ENCODE measurements at places on chromosomes 5 and 9. TPM values are rescaled to one million over a fixed set of nuclear protein-coding genes. Genes with fewer than 3 reads are reported as not detected.

GPX3 gene
- total RNA-seq, result 3.0 TPM

- H3K27ac ChIP-seq, result peak overlapping the region; percentile 84
- peaks cover 59% of the 10 kb centered on the region for H3K4me1 ChIP-seq
- H3K36me3 ChIP-seq, result no peaks in the 10 kb centered on the region
- H3K27me3 ChIP-seq, result no peaks in the 10 kb centered on the region
- H3K4me3 ChIP-seq, result peak overlapping the region; percentile 94
Observed at GRCh38 chr9:131397100-131397790, 3.4 kb downstream of the PRRC2B start.

GRCh38 chr9:23431459-23431858 lies 394.6 kb downstream of the ELAVL2 start:
- no peak for DNase-seq
- H3K4me3 ChIP-seq, result no peak overlapping the region
- H3K36me3 ChIP-seq, result no peaks in the 10 kb centered on the region
- H3K27me3 ChIP-seq, result no peaks in the 10 kb centered on the region
- H3K27ac ChIP-seq, result no peak overlapping the region

DNA sequence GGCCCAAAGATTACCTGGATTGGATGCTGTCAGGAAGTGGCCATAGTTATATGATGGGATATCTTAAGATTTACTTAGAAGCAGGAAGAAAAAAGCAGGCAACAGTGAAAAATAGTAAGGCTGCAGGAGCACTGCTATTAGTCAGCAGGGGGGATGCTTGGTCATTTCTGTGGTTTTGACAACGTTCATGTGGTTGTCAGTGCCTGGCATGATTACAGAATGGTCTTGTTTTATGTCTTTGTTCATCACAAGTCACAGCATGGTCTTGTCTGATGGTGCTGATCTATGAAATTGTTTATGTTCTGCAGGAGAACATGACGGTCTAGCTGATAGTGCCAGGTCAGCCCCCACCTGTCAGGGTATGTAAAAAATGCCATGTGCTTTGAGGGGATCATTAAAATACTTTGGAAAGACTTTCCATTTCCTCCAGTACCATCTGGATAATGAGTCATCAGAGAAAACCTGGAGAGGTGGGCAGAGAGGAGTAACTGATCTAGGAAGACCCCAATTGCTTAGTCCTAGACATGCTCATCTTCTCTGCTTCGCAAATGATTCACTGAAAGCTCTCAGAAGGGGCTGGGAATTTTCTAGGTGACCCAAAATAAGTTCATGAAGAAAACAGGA lies 48.5 kb downstream of the PLGRKT start:
- peak; percentile 82 for DNase-seq
- H3K4me3 ChIP-seq, result no peak overlapping the region
- peaks cover 23% of the 10 kb centered on the region for H3K4me1 ChIP-seq
- H3K27me3 ChIP-seq, result no peaks in the 10 kb centered on the region
- H3K27ac ChIP-seq, result no peak overlapping the region

DNA sequence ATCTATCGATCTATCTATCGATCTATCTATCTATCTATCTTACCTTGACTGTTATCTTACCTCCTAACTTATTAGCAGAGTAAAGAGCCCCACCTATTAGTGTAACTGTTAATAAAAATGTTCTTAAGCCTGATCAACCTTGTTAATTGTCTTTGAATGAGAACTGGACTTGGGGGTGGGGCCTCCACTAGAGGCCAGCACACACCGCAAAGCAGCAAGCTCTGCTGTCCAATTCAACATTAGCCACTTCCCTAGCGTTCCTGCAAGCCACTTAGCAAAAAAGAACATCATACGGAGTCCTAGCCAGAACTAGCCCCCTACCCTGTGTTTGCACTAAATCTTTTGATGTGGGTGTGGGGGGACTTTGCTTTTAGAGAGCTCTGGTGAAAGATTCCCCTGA lies 515.8 kb downstream of the KDM4C start:
- H3K27ac ChIP-seq, result no peak overlapping the region
- H3K4me1 ChIP-seq, result no peaks in the 10 kb centered on the region
- no peak overlapping the region for H3K4me3 ChIP-seq
- peaks cover 41% of the 10 kb centered on the region for H3K27me3 ChIP-seq
- H3K36me3 ChIP-seq, result no peaks in the 10 kb centered on the region

- peaks cover 8% of the 10 kb centered on the region for H3K36me3 ChIP-seq
- peaks cover 25% of the 10 kb centered on the region for H3K4me1 ChIP-seq
- peak; percentile 93 for DNase-seq
- H3K27me3 ChIP-seq, result no peaks in the 10 kb centered on the region
- H3K4me3 ChIP-seq, result no peak overlapping the region
- H3K27ac ChIP-seq, result peak overlapping the region; percentile 68
Observed at GRCh38 chr5:141564216-141564692, 54.5 kb downstream of the DIAPH1 start.

GRCh38 chr9:22175972-22176545 lies 167.0 kb upstream of the CDKN2B start:
- H3K27me3 ChIP-seq, result no peaks in the 10 kb centered on the region
- no peak for DNase-seq
- H3K4me1 ChIP-seq, result peaks cover 5% of the 10 kb centered on the region
- H3K36me3 ChIP-seq, result no peaks in the 10 kb centered on the region
- H3K4me3 ChIP-seq, result no peak overlapping the region

- no peaks in the 10 kb centered on the region for H3K27me3 ChIP-seq
- H3K4me1 ChIP-seq, result 0 out of 2 replicates have a peak, but pooled peaks cover 4% of the 10 kb centered on the region
- DNase-seq, result peak; percentile 19
- H3K36me3 ChIP-seq, result no peaks in the 10 kb centered on the region
- H3K27ac ChIP-seq, result no peak overlapping the region
Observed at GRCh38 chr9:13035822-13036221, 243.7 kb downstream of the MPDZ start.

DNA sequence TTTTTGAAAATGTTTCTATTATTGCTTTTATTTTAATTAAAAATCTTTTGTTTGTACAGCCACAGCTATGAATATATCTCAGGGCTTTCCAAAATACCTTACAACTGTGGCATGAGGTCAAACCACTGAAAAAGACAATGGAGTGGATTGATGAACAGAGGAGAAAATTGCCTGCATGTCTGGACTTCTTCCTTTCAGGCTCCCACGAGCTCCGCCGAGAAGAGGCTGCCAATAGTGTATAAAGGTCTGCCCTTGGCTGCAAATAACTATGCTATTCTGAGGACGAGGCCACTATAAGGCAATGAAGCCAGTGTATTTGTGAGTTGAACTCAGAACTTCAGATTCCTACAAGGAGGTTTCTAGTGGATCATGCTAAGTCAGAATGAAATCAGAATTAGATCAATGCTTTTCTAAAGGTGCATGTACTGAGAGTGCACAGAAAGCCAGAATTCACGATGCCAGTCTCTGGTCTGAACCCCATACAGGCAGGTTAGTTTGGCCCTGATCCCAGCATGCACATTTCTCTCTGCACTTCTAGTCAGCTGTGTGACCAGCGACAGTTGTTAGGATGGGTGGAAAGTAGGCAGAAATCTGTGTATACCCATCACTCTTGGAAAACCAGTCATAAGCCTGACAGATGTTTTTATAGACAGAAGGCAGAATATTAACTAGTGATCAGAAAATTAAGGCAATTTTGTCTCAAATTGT lies 42.7 kb upstream of the PLPP1 start:
- no peak overlapping the region for H3K4me3 ChIP-seq
- H3K4me1 ChIP-seq, result peaks cover 10% of the 10 kb centered on the region
- H3K27me3 ChIP-seq, result no peaks in the 10 kb centered on the region

REEP2 gene
- 4.4 TPM for total RNA-seq

- DNase-seq, result peak; percentile 76
- H3K4me1 ChIP-seq, result peaks cover 16% of the 10 kb centered on the region
- no peaks in the 10 kb centered on the region for H3K36me3 ChIP-seq
- no peak overlapping the region for H3K27ac ChIP-seq
- H3K4me3 ChIP-seq, result no peak overlapping the region
- H3K27me3 ChIP-seq, result no peaks in the 10 kb centered on the region
Observed at GRCh38 chr5:84437673-84438315, 53.1 kb upstream of the EDIL3 start.

DNA sequence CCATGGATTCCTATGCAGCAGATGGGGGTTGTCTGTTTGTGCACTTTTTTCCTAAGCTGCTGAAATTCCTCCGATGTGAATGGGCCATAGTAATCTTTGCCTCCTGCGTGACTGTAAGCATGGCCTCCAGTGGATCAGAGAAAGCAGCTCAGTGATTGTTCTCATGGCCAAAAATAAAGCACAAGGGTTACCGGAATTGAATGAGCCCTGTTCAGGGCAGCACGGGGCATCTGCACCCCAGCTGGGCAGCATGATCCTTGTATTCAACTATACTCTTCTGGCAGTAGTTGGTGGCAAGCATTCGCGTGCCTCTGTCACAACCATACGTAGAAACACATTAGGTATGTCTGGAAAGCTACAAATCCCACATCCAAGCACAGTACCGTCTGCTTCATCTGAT lies 193.9 kb downstream of the RORB start:
- H3K27me3 ChIP-seq, result no peaks in the 10 kb centered on the region
- H3K4me3 ChIP-seq, result no peak overlapping the region
- H3K4me1 ChIP-seq, result no peaks in the 10 kb centered on the region
- H3K27ac ChIP-seq, result no peak overlapping the region
- DNase-seq, result no peak
- H3K36me3 ChIP-seq, result no peaks in the 10 kb centered on the region

GRCh38 chr9:91221332-91221731 lies 140.4 kb downstream of the AUH start:
- no peaks in the 10 kb centered on the region for H3K27me3 ChIP-seq
- H3K4me1 ChIP-seq, result no peaks in the 10 kb centered on the region
- DNase-seq, result no peak
- no peak overlapping the region for H3K27ac ChIP-seq
- no peak overlapping the region for H3K4me3 ChIP-seq

DBH gene
- total RNA-seq, result not detected

DNA sequence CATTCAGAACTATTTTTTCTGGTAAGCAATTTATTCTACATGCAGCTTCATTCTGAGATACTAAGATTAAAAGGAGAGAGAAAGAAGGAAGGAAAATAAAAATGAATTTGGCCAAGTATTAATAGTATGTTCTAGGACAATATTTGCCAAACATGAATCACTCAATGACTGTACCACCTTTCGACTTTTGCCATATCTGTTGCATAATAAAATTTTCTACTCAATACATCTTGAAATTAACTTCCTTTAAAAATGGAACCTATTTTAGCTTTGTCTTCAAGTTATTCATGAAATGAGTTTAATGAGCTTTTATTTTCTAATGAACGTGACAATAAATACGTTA lies 111.8 kb downstream of the MARCHF3 start:
- no peak overlapping the region for H3K27ac ChIP-seq
- H3K27me3 ChIP-seq, result no peaks in the 10 kb centered on the region
- DNase-seq, result peak; percentile 51
- H3K4me3 ChIP-seq, result no peak overlapping the region

PCDHGA1 gene
- 0.38 TPM for total RNA-seq

- H3K36me3 ChIP-seq, result peaks cover 17% of the 10 kb centered on the region
- H3K4me3 ChIP-seq, result peak overlapping the region; percentile 55
- peaks cover 21% of the 10 kb centered on the region for H3K4me1 ChIP-seq
- H3K27ac ChIP-seq, result peak overlapping the region; percentile 74
- no peaks in the 10 kb centered on the region for H3K27me3 ChIP-seq
Observed at GRCh38 chr9:13139641-13140171, 139.8 kb downstream of the MPDZ start.

GRCh38 chr9:38250279-38251035 lies 142.0 kb upstream of the ALDH1B1 start:
- H3K4me1 ChIP-seq, result no peaks in the 10 kb centered on the region
- no peak overlapping the region for H3K27ac ChIP-seq
- no peak overlapping the region for H3K4me3 ChIP-seq
- peaks cover 6% of the 10 kb centered on the region for H3K27me3 ChIP-seq
- H3K36me3 ChIP-seq, result no peaks in the 10 kb centered on the region

TXNDC8 gene
- not detected for total RNA-seq

DNA sequence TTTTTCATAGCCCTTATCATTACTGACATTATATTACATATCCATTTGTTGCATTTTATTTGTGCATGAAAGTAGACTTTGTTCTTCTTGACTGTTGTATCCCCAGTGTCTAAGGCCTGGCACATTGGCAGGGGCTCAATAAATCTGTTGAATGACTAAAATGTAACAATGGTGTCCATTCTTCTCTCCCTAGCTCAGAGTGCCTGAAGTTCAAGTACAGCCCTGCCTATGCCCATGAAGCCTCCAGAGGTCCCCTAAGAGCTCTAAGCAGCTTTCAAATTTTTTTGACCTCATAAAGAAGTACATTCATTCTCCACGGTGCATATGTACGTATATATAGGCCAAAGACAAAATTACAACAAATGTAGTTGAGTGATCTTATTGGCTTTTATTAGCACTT lies 4.2 kb upstream of the BSPRY start:
- H3K4me3 ChIP-seq, result no peak overlapping the region
- no peak for DNase-seq
- H3K36me3 ChIP-seq, result no peaks in the 10 kb centered on the region
- no peaks in the 10 kb centered on the region for H3K4me1 ChIP-seq
- peaks cover 24% of the 10 kb centered on the region for H3K27me3 ChIP-seq

DNA sequence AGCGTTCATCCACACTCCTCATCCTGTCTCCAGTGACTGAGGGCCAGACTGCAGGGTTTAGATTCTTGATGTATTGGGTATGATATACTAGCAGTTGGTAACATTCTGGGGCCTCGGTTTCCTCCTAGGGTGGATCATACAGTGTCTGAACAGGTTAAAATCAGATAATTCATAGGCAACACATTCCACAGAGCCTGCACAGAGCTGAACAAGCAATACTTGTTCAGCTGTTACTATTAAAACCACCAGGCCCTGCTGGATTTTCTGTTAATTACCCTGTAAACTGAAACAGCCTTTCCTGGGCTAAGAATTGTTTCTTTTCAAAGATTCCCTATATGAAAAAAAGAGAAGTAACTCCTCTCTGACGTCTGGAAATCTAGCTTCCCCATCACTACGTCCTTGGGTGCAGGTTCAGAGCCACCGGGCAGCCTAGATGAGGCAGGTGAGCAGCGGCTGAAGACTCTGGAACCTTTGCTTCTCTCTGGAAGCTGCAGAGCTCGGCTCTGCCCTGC lies 1313.5 kb upstream of the WWC1 start:
- no peaks in the 10 kb centered on the region for H3K36me3 ChIP-seq
- no peaks in the 10 kb centered on the region for H3K4me1 ChIP-seq
- no peak overlapping the region for H3K27ac ChIP-seq

DNA sequence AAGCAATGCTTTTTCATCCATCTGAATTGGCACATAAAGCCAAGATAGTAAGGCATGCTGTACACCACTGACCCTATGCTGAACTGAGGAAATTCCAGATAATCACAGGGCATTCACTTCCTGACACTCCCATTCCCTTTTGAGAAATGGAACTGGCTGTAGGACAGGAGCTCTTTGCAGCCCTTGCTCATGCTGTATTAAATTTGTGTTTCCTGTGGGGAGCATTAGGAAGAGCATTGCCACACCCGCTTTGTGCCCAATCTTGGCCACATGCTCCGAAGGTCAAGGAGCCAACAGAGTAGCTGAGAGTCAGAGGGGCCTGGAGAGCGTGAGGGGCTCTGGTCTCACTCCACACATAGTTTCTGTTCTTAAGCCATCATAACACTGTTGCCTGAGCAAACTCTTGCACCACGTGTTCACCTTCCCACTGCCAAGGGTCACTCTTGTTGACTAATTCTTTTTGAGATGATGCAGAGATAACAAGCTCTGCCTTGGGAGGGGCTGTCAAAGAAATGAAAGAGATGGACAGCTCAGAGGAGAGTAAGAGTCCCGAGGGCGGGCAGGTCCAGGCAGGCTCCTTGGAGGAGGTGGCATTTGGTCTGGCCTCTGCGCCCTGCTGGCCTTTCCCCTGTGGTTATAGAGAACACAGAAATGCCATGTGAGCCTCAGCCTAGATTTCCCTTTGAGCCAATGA lies 31.7 kb upstream of the ARAP3 start:
- no peak overlapping the region for H3K27ac ChIP-seq
- no peaks in the 10 kb centered on the region for H3K4me1 ChIP-seq
- no peak overlapping the region for H3K4me3 ChIP-seq
- H3K27me3 ChIP-seq, result peaks cover 41% of the 10 kb centered on the region
- DNase-seq, result peak; percentile 8
- no peaks in the 10 kb centered on the region for H3K36me3 ChIP-seq

PDE6A gene
- not detected for total RNA-seq

SPATA31C1 gene
- not detected for total RNA-seq
